ENCODE measurements at places on chromosomes 4 and X.
A peak's percentile ranks its signal among the peaks of the same experiment; 100 is the strongest.

DNA sequence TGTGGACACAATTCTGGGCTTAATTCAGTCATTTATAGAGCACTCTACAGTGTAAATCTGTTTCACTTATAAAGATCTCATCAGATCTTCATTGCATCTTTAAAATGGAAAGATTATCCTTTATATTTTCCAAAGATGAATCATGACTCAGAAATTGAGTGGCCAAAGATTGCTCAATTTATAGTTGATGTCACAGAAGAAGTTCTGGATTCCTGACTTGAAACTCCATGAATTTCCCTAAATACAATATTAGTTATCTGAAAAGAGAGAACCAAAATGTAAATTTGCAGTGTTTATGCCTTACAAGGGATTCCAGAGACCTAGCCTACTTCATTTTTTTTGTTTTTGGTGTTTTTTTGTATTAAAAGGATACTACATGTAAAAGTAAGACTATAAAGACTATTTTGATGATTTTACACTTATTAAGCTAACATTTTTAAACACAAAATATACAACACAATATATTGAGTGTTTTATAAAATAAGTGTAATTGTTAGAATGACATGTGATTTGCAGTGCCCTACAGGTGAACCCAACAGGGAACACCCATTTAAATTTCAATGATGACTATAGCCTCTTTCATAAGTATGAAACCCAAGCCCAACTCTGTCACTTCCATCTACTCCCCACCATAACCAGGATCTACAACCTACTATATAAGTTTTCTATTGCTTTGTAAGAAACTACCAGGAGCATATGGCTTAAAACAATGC lies 183.5 kb downstream of the PCDH7 start:
- DNase-seq: peak; percentile 39

GRCh38 chr4:74608151-74608949 lies 163.4 kb downstream of the AREG start:
- DNase-seq: no peak

DNA sequence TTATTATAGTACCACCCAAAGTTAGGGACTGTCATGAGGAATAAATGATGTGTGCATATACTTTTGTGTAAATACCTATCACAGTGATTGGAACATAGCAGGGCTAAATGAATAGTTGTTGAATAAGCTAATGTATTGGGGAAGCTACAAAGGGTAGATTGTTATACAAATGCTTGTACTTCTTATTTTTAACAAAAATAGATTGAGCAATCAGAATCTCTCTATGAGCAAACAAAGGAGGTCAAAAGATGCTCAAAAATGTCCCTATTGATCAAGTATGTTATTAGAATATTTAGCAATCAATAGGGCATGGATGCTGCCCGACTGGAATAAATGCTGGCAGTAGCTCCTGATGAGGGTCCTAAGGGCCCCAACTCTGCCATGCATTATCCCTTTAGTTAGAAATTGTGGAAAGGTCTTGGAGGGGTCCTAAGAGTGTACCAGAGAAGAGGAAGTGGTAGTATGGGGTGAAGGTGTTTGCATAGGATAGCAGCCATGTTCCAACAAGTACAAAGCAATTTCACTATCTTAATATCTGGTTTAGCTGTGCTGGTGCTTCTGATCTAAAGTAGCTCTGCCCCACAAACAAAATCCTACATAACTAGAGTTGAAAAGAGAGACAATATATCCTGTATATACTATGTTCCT lies 33.1 kb upstream of the TAPT1 start:
- DNase-seq: no peak

DNA sequence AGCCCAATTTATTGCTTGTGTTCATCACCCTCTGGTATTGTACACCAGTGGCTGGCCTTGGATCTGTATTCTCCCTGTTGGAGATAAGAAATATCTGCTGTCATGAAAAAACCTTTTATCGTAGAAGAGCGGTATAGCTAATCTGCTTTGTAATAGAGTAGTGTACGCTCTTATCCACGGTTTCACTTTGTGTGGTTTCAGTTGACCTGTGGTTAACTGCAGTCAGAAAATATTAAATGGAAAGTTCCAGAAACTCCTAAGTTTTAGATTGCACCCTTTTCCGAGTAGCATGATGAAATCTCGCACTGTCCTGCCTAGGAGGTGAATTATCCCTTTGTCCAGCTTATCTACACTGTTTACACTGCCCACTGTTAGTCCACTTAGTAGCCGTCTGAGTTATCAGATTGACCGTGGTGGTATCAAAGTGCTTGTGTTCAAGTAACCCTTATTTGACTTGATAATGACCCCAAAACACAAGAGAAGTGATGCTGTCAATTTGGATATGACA lies 42.4 kb downstream of the KDM6A start:
- DNase-seq: no peak
